Stimulated activated CD4-positive, alpha-beta T cell treated with anti-CD3 and anti-CD28 coated beads, Interleukin-4, amount 100 ng/mL, for 4 hours (primary cell): ENCODE measurements at places on chromosomes 16 and 17.
A peak's percentile ranks its signal among the peaks of the same experiment; 100 is the strongest.

DNA sequence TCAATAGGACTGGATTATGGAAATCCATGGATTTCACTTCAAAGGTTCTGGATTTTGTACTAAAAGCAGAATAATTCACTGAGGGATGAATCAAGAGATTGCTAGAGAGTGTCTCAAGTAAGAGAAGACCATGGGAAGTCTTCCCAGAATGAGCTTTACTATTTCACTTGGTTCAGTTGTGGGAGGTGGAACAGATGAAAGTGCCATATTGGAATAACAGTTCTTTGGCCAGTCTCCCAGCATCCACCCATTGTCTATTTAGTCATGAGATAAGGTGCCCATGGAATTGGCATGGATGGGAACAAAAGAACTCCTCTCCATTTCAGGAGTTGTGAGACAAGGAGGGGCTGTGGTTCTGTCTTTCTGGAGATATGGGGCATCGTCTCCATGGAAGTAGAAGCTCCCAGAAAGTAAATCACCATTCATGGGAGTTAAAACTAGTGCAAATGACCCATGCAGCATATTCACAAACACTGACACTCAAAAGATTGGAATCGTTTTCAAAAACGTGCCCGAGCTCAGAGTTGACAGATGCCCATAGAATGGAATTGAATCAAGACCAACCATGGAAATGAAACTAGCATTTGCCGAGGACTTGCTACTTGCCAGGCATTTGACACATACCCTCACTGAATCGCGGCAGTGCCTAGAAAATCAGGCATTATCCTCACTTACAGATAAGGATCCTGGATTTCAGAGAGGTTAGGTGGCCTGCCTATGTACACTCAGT lies 36.2 kb upstream of the CLEC3A start:
- DNase-seq, result no peak

DNA sequence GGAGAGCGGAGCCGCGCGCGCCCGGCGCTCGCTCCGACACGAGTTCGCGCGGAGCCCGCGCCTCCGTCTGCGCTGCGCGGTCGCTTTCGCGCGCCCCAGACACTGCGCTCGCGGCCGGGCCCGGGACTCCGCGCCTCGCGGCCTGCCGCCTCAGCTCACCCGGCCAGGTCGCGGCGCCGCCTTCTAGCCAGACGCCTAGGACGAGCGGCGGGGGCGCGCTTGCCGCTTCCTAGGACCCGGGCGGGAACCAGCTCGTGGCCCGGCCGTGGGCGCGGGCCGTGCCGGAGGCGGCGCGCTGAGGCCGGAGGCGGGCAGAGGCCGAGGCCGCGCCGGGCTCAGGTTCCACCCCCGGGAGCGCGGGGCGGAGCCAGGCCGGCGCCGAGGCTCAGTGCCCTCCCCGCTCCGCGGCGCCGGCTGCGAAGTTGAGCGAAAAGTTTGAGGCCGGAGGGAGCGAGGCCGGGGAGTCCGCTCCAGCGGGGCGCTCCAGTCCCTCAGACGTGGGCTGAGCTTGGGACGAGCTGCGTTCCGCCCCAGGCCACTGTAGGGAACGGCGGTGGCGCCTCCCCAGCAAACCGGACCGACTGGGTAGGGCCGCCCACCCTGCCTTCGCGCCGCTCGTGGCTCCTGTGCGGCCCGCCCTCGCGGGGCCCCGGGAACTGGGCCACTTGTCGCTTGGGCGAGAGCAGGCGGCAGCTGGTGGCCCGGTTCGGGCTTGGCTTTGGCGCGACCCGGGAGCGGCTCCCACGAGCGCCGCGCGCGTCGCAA lies at the start of gene SPHK1:
SPHK1 (plus strand) TSS at position 388 of the 765 bp plus-strand sequence. CDS start 1,036 bp downstream, outside the sequence.
- DNase-seq, result peak; percentile 54

GRCh38 chr17:48453447-48453846 lies 23.4 kb upstream of the SKAP1 start:
- DNase-seq, result no peak

DNA sequence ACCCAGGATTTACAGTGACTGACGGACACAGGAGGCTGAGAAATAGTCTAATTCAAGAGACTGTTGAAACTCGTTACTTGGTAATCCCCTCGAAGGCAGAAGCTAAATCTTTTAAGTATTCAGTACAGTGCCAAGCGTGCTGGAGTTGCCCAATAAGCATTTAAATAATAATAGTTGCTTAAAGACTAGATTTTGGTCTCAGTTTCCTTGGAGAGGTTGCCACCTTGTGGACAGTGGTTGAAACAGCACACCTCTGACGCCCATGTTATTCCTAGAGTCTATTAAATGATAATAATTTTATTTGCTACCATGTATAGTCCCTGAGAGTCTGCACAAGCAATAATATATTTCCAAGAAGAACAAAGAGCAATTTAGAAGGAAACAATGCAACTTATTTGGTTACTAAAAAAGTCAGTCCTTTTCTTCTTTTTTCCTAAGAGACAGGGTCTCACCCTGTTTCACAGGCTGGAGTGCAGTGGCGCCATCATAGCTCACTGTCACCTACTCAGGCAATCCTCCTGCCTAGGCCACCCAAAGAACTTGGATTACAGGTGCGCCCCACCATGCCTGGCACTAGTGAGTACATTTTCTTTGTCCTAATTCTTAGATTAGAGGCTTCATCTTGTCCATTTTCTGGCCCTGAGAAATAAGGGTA lies 138.0 kb upstream of the NUDT7 start:
- DNase-seq, result peak; percentile 20

DNA sequence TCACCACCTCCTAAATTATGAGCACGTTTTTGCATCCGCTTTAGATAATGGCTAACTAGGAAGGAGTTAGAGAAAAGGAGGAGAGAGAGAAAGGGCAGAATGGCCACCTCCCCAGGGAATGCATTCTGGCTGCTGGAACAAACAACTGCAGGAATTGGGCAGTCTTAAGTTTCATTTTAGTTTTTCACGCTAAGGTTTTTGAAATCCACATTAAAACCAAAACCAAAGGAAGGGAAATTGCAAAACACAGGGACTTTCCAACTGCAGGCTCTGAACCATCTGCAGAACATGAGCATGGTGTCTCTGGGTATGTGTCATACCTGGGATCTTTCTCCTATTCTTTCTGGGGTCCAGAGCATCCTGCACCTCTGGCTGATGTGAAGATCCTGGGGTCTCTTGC lies 12.1 kb upstream of the CCL8 start:
- DNase-seq, result no peak

DNA sequence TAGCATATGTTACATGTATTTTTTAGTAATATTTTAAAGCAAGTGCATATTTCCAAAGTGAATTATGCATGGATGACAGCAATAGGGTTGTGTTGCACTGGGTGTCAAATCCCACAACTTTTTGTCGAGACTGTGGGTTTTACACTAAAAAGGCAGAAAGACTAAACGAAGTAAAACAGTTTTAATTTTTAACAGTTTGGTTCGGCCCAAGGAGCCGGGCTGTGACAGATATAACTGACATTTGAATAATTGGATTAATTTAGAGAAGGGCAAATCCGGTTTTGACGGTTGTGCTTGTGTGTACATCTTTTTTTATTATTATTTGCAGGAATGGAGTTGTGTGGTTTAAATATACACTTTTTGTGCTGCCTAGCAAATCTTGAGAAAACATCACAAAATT lies 263.6 kb downstream of the FTO start:
- no peak for DNase-seq

DNA sequence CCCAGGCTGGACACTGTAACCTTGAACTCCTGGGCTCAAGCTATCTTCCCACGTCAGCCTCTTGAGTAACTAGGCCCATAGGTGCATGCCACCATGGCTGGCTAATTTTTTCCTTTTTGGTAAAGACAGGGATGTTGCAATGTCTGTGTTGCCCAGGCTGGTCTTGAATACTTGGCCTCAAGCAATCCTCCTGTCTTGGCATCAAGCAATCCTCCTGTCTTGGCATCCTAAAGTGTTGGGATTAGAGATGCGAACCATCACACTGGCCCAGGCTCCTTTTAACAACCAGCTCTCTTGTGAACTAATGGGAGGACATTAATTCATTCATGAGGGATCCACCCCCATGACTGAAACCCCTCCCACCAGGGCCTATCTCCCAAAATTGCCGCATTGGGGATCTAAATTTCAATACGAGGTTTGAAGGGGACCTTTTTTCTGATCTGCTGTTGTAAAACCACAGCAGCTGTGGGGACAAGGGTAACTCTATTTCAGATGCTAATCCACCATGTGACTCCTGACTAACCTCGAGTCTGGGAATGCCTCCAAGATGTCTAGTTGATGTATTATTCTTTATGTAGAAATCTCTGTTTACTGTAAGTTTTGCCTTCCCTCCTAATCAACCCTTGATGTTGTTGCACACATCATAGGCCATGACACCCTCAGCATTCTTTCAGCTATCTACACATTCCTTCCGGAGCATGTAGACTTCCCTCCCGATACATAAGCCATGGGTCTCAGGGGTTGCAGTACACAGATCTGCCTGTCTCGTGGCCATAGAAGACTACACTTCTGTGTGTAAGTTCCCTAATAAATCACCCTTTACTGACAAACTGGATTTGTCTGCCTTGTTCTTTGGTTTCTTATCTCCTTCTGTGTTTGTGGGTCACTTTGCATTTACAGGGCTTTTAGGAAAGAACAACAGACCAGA lies 37.6 kb downstream of the RNF112 start:
- no peak for DNase-seq

- DNase-seq, result no peak
Observed at GRCh38 chr17:17712268-17712924, 31.1 kb downstream of the RAI1 start.

- no peak for DNase-seq
Observed at GRCh38 chr17:81825841-81826466, 7.1 kb downstream of the MCRIP1 start.

- DNase-seq, result peak; percentile 28
Observed at GRCh38 chr17:75181608-75182318, 996 bp downstream of the SUMO2 start.

DNA sequence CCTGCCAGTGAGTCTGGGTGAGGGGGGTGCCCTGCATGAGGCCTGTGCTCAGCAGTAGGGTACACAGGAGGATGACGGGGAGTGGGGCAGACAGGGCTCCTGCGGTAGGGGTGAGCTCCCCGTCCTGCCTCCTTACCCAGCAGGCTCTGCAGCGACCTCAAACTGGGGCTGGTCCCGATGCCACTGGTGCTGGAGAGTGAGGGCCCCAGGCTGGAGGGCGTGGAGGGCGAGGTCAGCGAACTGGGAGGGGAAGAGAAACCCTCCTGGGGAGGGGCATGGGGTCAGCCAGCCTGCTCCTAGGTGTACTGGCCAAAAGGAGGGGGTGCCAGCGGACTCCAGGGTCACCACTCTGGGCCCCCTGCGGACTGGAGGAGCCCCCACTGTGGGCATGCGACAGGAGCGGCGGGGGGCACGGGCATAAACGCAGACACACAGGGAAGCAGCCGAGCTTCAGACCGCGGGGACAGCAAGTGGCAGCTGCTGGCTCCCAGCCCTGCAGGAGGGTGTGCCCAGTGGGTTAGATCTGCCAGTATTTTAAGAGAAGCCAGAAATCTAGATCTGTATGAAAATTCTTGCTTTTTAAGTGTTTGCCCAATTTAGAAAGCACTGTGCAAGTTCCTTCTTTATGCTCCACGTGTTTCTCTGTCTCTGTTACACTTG lies 9.0 kb upstream of the VASN start:
- DNase-seq, result no peak

GRCh38 chr17:44318077-44318892 lies 6.3 kb downstream of the SLC25A39 start:
- DNase-seq, result no peak

- no peak for DNase-seq
Observed at GRCh38 chr16:24525970-24526559, 13.3 kb upstream of the RBBP6 start.
